ENCODE measurements at places on chromosomes 5 and 9.

GRCh38 chr5:122375801-122376200 is 63.8 kb downstream of the SNCAIP start:
- no peak for DNase-seq

DNA sequence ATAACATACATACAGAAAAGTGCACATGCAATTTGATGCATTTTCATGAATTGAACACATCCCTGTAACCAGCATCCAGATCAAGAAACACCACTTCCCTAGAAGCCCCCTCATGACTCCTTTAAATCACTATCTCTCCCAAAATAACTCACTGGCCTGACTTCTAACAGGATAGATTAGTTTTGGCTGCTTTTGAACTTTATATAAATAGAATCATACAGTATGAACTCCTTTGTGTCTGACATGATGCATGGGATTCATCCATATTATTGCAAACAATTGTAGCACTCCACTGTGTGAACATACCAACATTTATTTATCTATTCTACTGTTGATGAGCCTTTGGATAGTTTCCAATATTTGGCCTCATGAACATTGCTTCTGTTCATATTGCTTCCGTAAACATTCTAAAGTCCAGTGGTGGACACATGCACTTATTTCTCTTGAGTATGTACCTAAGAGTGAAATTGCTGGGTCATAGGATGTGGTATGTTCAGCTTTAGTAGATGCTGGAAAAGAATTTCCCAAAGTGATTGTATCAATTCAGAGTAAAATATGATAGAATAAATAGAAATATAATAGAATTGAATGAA is 148.7 kb upstream of the GDNF start:
- no peak for DNase-seq

- DNase-seq = no peak
These were observed 51.4 kb upstream of the PDZD2 start for GRCh38 chr5:31587546-31587945.

GRCh38 chr5:169615561-169615960 is 21.5 kb upstream of the DOCK2 start:
- no peak for DNase-seq
